ENCODE measurements at places on chromosomes 3 and 15.

DNA sequence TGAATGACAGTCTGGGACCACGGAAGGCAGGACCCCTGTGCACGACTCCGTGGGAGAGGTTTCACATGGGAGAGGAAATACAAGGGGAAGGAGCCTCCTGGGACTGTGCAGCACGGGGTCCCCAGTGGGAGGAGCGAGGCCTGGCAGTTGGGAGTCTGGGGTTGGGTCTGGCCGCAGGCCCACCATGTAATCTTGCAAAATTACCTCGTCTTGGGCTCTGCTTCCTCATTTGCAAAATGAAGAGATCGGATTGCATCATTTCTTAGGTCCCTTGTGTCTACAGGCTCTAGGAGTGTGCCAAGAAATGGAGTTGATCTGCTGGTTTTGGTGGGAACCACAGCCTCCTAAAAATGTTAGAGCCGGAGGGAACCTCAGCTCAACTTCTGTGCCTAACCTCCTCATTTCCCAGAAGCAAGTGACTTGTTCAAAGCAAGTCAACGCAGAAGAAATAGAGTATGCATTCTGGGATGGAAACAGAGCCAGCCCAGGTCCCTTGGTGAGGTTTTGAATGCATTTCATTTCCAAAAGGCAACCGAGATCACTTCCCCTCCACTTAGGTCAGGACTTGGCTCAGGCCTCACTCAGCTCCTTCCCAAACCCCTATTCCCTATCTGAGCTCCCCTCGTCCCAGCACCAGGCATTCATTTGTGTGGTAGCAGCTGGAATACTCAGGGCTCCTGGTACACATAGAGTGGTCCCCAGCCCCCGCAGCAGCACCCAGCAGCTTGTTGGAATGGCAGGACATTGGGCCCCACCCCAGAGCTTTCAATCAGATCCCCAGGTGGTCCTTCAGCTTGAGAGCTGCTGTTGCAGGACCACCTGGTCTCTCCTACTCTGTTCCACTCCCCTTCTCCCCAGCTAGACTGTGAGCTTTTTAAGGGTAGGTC lies 267.7 kb downstream of the XXYLT1 start:
- DNase-seq, result no peak

GRCh38 chr3:177567833-177568232 lies 370.6 kb upstream of the TBL1XR1 start:
- DNase-seq, result no peak

DNA sequence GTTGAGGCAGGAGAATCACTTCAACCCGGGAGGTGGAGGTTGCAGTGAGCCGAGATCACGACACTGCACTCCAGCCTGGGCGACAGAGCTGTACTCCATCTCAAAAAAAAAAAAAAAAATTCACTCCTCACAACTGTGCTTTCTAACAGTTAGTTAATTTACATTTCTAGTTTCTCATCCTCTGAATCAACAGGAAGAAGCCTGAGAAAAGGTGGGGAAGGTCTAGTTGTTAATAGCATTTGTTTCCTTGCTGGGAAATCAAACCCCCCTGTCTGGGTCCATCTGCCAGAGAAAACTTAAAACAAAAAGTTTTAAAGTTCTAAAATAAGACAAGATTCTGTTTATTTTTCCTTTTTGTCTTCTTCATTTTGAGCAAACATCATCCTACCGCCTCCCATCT lies 62.3 kb downstream of the TMEM39A start:
- DNase-seq, result no peak

- no peak for DNase-seq
Measured at GRCh38 chr15:100229181-100230163, 112.3 kb downstream of the ADAMTS17 start.

GRCh38 chr15:46242935-46243334 lies 608.1 kb downstream of the SQOR start:
- no peak for DNase-seq

GRCh38 chr3:191369616-191370010 lies 39.3 kb upstream of the UTS2B start:
- DNase-seq, result no peak

DNA sequence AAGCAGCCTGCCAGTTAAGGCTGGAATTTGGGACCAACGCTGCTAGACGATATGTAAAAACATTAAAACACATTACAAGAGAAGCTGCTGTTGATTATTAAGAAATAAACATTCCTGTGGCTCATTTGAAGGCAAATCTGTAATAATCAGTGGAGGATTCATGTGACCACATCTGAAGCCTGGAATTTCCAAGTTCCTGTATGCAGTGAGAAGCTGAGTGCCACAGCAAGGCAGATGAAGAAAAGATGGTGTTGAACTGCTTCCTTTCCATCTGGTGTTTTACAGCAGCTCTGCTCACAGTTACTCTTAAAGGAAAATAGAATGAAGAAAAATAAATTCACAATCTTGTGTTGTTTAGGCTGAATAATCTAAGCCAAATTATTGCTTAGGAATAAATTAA lies 139.3 kb upstream of the ROBO2 start:
- no peak for DNase-seq

- DNase-seq, result no peak
Measured at GRCh38 chr15:66608159-66608558, 42.4 kb upstream of the LCTL start.

DNA sequence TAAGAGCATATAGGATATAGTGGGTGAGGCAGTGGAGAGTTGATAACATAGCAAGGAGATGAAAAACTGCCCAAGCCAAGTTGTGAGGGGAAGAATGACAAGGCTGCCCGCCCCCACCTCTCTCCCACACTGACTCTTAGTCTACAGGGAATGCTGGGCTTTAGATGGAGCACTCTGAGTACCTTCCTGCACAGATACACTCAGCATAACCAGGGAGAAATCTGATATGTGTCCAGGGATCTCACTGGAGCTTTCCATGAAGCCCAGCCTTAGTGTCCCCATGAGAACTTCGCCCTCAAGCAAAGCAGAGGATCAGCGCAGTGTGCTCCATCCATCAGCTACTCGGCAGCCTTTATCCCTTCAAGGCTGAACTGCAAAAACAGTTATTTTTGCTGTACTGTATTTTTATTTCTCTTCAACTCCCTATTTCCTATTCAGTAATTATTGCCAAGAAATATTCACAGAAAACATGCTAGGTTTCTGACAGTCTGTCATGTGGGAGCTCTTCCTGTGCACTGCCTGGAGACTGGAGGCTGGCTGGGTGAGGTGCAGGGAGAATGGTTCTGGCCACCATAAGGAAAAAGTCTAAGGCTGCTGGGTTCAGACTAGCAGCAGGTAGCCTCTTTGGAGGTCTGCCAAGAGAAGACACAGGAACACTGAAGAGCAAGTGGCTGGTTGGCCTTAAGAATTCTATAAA lies 475.2 kb upstream of the PPP2R3A start:
- DNase-seq, result no peak

DNA sequence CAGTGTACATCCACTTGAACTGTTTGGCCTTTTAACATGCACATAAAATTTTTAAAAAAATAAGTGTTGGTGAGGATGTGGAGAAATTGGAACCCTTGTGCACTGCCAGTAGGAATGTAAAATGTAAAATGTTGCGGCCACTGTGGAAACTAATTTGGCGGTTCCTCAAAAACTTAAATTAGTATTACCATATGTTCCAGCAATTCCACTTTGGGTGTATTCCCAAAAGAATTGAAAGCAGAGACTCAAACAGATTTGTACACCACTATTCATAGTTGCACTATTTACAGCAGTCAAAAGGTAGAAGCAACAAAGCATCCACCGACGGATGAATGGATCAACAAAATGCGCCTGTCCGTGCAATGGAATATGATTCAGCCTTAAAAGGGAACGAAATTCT lies 55.2 kb upstream of the SEC61A1 start:
- no peak for DNase-seq

DNA sequence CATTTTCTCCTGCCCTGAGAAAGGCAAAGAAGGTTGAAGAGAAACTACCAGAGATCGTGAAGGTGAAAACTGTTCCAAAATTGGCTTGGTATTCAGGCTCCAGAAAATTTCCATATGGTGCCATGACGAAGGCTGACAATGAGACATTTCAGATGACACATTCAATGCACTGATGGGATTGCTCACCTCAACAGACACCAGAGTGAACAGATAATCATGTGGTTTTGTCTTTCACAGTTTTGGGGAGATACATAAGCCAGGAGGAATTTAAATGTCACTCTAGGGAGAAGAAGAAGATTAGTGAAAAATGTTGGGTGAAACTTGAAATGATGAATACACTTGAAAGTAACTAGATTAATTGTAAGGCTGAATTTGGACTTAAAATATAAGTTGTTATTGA lies 339.7 kb upstream of the EPHA3 start:
- no peak for DNase-seq

GRCh38 chr15:33545866-33546265 lies 235.1 kb downstream of the RYR3 start:
- no peak for DNase-seq

- DNase-seq, result no peak
Measured at GRCh38 chr15:68584756-68585573, 6.2 kb downstream of the CORO2B start.

DNA sequence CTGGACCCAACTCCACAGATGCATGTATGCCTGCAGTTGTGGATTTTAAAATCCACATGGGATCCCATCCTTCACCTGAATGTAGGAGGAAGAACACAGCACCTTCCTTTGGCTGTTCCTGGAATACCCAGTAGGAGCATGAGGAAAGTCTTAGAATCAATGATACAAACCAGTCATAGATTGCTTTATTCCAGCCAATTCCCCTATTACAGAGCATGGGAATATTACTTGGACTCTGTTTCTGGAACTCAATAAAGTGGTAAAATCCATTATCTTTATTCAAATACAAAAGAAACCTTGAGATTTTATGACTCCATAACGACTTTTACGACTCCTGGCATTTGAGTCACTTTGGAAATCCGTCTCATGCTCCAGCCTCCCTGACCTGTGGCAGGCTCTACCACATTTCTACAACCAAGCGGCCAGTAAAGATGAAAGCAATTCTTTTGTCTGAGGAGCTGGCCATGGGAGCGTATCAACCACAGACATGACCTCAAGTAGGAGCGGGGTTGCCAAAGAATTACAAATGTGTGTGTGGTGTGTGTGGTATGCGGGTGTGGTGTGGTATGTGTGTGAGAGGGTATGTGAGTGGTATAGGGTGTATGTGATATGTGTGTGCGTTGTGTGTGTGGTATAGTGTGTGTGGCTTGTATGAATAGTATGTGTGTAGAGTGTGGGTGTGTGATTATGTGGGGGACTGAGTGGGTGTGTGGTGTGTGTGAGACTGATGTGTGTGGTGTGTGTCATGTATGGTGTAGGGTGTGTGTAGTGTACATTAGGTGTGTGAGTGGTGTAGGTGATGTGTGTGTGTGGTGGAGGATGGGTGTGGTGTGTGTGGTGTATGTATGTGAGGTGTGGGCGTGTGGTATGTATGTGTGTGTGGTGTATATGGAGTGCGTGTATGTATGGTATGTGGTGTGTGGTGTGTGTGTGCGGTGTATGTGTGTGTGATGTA lies 40.0 kb downstream of the ARRDC4 start:
- DNase-seq, result no peak

DNA sequence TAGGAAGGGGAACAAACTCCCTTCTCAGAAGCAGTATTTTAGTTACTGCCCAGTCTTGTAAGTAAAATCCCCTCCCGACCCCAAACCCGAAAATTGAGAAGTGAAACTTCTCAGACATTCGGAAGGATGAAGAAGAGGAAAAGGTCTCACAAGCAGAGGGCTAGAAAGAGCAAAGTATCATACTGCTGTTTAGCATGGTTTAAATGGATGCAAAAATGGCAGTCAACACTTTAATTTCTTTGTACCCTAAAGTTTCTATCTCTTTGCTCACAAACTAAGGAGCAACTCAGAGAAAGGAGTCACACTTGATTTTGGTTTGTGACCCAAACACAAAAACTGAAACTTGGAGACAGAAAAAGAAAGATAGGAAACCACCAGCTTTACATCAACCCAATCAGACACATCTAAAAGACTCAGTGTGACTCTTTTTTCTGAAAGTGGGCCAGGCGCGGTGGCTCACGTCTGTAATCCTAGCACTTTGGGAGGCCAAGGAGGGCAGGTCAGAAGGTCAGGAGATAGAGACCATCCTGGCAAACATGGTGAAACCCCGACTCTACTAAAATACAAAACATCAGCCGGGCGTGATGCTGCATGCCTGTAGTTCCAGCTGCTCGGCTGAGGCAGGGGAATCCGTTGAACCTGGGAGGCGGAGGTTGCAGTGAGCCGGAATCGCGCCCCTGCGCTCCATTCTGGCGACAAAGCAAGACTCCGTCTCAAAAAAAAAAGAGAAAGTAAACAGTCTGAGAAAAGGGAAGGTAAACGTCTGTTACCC lies 63.2 kb upstream of the ATP11B start:
- DNase-seq, result no peak
